Right forelimb (tissue), 1 donor: ENCODE measurements at places on chromosomes 4 and X.

DNA sequence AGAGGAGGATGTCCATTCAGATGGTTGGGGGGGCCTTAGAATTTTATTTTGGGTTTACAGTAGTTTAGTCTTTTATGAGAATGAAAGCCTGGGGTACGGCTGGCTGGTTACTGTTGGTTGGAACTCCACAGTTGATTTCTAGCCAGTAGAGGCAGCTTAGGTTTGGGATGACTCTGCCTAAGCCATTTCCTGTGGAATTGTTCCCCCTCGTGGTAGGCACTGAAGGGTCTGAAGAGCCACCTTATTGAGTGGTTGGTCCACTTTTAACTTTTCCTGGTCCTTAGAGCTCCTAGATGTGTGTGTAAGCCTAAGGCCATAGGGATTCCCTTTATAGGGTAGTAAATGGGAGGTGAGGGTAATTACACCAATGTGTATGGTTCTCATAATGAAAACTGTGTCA is 19.7 kb downstream of the SPIN3 start:
- DNase-seq = no peak

- DNase-seq = no peak
Observed at GRCh38 chr4:6641164-6641970, 882 bp downstream of the MRFAP1 start.

- no peak for DNase-seq
Observed at GRCh38 chrX:78493180-78493579, 165.8 kb upstream of the CYSLTR1 start.

GRCh38 chr4:146029939-146030710 is 91.5 kb upstream of the ZNF827 start:
- DNase-seq = no peak

- peak; percentile 54 for DNase-seq
Observed at GRCh38 chr4:2714061-2714770, 41.9 kb downstream of the TNIP2 start.

DNA sequence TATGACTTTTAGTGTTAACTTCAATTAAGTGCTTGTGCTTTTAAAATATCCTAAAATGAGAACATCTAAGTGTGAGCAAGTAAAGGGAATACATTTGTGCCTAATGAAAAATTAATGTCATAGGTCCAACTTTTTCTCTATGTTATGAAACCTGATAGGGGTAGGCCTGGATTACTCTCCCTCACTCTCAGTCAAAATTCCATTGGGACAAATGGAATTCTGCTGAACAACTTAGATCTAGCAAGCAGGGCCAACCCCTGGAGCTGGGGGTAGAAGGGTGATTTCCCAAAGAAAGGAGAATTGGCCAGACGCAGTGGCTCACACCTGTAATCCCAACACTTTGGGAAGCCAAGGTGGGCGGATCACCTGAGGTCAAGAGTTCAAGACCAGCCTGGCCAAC is 67.4 kb downstream of the EDNRA start:
- no peak for DNase-seq

GRCh38 chr4:79044141-79044659 is 105.0 kb upstream of the PAQR3 start:
- DNase-seq = no peak

DNA sequence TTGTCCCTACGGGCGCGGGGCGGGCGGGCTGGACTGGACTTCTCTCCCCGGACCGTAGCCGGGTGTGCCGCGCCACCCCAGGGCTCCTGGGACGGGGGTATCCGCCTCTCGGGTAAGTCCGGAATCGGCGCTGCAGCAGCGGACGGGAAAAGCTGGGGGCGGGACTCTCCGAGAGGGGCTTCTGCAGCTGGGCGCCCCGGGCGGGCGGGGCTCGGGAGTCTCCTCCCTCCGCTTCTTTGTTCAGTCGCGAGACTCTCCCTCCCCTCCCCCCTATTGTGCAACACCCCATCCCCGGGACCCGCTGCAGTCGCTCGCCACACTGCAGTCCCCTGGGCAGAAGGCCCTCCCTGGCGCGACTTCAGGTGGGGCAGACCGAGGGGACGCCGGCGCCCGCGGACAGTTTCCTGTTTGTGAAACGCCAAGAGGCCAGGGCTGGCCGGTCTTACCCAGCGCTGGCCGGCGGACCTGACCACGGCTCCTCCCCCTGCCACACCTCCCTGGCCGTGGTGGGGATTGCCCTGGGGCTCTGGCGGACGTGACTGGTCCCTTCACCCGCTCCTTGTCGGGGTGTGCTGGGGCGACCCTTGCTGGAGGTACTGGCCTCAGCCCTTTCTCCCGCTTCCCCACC is 966 bp downstream of the CCNG2 start:
- peak; percentile 94 for DNase-seq

DNA sequence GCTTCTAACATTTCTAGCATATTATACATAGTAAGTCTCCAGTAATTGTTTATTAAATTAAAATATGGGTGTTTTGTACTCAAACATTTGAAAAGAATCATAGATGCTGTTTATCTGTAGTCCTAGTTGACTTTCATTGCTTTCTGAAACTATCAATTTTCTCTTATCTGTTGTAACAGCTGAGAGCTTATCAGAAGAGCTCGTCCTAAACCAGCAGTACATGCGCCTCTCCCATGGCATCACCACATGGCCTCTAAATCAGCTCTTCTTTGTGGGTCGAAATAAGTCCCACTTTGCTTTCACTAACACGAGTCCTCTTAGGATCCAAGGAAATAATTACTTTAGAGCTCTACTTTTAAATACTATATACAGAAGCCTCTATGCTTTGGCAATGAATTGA is 55.1 kb downstream of the PPP3CA start:
- DNase-seq = no peak

GRCh38 chr4:123017636-123018395 is 95.4 kb upstream of the NUDT6 start:
- no peak for DNase-seq

- no peak for DNase-seq
Observed at GRCh38 chr4:63589796-63590195, 819.5 kb downstream of the TECRL start.

DNA sequence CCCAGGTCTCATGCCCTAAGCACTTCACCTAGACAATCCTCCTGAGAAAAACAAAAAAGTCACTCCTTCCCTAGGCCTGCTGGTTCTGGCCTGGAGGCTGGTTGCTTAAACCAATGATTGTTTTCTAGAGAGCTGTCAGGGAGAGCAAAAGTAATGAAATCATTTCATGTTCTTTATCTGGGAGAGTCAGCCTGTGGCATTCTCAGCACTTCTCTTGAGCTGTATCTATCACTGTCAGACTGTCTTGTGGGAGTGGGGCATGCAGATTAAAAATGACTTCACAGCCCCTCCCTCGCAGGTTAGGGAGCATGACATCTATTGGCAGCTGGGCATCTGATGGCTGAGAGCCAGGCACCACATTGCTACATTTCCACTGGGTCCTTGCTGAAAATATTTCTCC is 20.4 kb upstream of the TMEM154 start:
- no peak for DNase-seq

GRCh38 chr4:154490583-154491340 is 837 bp downstream of the DCHS2 start:
- peak; percentile 61 for DNase-seq
